ENCODE measurements at places on chromosomes 7 and 10.

DNA sequence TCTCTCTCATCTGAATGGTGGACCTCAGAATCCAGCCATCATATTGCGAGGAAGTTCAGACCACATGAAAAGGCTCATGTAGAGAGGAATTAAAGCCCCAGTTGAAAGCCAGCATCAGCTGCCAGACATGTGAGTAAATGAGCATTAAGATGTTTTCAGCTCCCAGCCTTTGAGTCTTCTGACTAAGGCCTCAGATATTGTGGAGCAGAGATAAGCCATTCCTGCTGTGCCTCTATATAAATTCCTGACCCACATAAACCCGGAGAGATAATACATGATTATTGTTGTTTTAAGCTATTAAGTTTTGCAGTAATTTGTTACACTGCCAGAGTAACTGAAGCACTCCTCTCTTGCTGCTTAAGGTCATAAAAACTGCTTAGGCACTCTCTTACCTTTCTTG, 14.6 kb downstream of the FAM149B1 start:
- DNase-seq = no peak

- DNase-seq = peak; percentile 30
Observed at GRCh38 chr7:111855161-111855841, 293.0 kb upstream of the IMMP2L start.

DNA sequence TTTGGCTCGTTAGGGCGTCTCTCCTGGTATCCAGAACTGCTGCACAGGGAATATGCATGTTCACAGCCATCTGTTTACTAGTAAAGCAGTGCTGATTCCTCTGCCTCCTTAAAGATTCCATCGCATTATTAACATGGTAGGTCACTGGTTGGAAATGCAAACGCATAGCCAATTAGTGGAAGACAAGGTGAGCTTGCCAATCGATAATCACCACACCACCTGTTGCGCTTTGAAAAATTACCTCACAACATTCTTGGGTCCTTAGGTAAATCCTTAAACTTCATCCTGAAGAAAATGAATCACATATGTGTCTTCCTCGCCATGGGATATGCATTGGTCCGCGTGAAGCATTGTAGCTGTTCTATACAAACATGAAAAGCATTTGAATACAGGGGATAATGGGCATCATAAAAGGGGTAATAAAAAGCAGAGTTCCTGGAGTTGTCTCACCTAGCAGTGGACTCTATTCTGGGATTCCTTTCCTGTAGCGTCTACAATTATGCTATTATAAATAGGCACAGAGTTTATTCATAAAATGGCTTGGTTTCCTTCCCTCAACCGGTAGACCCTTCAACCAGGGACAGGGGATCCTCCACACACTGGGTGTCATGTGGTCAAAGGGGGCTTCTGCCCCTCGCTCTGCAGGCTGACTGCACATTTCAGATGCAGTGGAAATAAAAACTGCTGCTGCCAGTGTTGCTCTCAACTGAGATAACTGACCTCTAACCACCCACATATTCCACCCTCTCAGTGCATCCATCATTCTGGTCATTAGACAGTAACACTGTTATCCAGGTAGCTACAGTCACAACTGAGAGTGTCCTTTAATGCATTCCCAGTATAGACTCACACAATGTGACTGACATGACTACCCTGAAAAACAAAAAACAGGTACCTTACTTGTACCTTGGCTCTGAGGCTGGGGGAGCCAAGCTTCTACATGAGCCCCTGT, 389.2 kb upstream of the NFE2L3 start:
- DNase-seq = no peak

- no peak for DNase-seq
Observed at GRCh38 chr10:116716381-116716780, 26.0 kb downstream of the HSPA12A start.

GRCh38 chr10:79203014-79203644, 134.4 kb downstream of the ZMIZ1 start:
- DNase-seq = no peak
